Activated T-cell treated with anti-CD3 and anti-CD28 coated beads, Interleukin-2, amount 50 U/mL, for 24 hours (primary cell): ENCODE measurements at places on chromosomes 11 and 22.

DNA sequence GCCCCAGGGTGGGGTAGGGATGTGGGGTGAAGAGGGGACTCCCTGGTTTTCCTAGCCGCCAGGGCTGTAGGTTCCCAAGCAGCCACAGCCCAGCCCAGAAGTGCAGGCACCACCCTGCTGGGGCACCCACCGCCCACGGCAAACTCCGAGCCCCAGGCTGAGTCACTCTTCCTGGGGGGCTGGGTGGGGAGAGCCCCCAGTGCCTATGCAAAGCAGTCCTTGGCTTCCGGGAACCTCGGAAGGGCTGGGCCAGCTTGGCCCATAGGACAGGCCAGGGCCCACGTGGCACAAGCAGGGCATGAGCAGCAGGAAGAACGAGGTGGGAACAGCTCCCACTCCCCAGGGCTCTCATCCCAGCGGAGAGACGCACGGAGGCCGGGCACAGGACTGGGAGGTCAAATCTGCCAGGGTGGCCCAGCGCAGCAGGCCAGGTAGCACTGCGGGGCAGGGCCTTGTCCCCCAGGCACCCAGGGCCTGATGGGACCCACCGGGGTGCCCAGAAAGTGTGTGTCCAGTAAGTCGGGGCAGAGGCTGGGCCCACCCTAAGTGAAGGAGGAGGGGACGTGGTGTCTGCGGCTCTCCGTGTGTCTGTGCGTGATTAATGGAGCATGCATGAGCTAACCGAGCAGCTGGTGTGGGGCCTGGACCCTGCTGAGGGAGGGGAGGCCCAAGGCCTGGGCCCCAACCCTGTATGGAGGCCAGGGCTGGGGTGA, 4.6 kb upstream of the IL17REL start:
- DNase-seq = peak; percentile 88

GRCh38 chr11:68509066-68509465, 48.5 kb downstream of the PPP6R3 start:
- DNase-seq = no peak

DNA sequence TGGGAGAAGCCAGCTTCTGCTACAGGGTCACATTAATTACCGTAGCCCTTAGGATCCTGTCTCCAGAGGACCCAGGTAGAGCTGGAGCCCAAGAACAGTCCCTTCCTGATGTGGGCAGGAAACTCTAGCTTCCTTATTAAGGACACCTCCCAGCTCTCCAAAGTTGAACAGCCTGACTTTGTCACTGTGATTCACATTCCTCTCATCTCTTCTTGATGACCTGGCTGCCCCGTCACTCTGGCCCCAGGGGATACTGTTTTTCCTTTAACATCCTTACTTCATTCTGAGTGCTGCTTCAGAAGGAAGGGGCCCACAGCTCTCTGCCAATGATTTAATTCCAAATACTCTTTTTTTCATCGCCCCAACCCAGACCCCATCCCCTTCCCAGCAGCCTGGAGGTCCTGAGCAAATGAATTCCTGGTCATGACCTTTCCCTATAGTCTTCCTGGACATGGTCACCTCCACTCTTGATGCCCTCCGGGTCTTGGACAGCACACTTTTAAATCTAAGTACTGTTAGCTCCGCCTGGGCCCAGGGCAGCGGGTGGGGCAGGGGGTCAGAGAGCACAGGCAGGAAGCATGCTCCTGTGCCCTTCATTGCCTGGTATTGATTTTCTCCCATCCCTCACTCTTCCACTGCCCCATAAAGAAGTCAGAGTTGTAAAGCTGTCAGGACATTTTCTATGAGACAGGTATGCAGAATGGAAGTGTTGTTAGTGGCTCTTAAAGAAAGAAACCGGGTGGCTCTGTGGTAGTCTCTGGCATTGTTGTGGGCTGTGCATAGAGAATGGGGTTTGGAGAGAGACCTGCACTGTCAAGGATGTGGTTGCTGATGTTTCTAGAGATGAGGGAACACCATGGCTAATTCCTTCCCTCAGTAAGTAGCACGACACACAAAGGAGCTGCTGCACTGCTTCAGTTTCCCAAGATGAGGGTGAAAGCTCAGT, 22.3 kb upstream of the SPON1 start:
- no peak for DNase-seq

- peak; percentile 51 for DNase-seq
Observed at GRCh38 chr22:40009951-40010671, 15.4 kb downstream of the FAM83F start.

- DNase-seq = no peak
Observed at GRCh38 chr11:35523331-35523768, 2.1 kb downstream of the PAMR1 start.
